ENCODE measurements at places on chromosomes 3 and 15. TPM values are rescaled to one million over a fixed set of nuclear protein-coding genes. Genes with fewer than 3 reads are reported as not detected.

ITIH1 gene
- 0.94 TPM for total RNA-seq

SLC6A6 gene
- 44.0 TPM for total RNA-seq

SLC22A13 gene
- 2.5 TPM for total RNA-seq

DNA sequence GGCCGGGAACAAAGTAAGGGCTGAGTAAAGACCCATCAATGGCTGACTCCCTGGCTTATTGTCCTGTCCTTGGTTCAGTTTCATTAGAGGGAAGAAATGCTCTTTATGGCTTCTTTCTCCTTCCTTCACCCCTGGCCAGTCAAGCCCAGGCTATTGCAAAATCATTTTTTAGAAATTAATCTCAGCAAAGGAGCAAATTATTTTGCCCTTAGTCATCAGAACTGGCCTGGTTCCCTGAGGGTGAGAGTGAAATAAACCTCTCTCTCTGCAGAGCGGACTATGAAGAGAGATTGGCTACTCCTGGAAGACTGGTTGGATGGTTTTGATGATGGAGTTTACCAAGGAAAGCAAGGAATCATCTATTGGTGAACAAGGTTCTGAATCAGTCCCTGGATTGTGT is 52.7 kb upstream of the OXTR start:
- no peak for DNase-seq

DNA sequence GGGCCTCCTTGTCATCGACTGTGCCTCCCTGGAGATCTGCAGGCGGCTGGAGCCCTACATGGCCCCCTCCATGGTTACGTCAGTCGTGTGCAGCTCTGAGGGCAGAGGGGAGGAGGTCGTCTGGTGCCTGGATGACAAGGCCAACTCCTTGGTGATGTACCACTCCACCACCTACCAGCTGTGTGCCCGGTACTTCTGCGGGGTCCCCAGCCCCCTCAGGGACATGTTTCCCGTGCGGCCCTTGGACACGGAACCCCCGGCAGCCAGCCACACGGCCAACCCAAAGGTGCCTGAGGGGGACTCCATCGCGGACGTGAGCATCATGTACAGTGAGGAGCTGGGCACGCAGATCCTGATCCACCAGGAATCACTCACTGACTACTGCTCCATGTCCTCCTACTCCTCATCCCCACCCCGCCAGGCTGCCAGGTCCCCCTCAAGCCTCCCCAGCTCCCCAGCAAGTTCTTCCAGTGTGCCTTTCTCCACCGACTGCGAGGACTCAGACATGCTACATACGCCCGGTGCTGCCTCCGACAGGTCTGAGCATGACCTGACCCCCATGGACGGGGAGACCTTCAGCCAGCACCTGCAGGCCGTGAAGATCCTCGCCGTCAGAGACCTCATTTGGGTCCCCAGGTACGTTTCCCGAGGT is 146.5 kb downstream of the LRRK1 start:
- no peak for DNase-seq

DNA sequence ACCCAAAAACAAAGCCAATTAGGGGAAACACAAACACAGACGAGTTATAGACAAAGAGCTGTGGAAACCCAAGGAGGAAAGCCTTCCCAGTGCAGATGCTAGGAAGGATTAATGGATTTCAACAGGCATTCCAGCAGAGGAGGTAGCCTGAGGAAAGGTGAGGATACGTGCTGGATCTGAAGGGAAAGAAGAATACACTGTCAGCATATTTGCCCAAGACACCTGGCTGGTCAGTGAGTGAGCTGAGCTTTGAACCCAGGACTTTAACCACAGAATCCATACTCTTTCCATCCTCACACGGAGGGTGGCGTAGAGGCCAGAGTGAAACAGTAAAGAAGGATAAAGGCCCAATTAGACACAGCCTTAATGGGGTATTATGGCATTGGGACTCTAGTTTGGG is 9.1 kb upstream of the BFSP2 start:
- no peak for DNase-seq
